Ammon's horn (tissue), 1 donor: ENCODE measurements at places on chromosomes 1 and 21.

- no peak for DNase-seq
Observed at GRCh38 chr1:204626381-204626780, 59.2 kb downstream of the LRRN2 start.

DNA sequence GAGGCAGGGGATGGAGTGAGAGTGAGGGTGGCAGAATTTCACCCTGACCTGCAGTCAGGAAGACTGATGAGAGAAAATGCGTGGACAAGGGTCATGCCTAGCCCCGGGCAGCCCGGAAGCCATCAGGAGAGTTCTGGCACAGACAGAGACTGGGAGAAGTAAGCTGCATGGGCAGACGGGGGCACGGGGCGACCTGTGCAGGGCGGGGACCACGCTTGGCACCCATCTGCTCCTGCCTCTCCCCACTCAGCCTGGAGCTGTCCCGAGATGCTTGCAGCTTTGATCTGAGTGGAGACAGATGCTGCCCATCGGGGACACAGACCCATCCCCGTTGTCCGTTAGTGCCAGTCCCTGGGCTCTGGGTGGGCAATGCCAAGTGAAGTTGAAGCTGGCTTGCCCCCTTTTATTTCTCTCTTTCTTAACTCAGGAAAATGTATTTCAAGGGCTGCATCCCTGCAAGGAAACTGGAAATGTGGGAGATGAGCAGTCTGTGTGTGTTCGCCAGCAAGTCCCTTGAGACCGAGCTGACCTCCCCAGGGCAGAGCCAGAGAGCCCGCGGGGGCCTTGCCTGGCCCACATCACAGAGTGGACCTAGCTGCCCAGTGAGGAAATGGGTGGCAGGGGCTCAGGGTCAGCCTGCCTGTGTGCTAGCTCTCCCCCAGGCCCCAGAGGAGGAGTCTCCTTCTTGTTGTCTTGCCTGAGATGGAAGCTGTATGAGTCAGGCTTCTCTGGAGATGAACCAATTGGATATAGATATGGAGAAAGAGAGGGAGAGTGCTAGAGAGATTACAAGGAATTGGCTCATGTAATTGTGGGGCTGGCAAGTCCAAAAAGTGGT is 121.3 kb upstream of the C1orf174 start:
- DNase-seq: no peak

- no peak for DNase-seq
Observed at GRCh38 chr1:113534875-113535274, 144.6 kb downstream of the MAGI3 start.

DNA sequence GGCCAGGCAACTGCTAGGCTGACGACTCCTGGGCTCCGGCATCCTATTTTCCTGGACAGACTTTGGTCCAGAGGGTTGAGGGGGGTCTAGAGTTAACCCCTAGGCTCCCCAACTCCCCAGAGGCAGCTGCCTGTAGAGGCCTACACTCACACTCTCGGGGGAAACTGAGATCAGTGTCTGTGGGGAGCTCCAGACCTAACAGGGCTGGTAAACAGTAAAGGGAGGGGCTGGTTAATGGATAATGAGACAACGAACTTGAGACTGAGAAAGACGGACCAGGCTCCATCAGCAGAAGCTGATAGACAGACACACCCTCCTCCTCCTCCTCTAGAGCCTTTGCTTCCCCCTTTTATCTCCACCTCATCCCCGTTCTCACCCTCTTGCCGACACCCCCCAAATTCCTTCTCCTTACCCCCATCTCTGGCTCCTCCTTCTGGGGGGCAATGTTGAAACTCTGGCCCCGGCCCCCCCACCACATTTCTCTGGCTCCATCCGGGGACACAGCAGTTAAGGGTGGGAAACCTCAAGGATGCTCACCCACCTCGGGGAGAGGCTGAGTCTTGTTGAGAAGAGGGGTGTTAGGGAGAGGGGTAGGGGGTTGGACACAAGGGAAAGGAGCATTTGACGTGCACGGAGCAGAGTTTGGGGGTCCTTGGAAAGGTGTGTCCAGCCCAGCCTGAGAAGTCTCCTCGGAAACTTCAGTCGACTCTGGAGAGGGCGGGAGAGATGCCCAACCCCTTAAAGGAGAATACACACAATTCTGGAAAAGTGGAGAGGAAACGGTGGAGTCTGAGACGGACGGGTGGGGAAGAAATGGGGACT is at the start of gene MTMR11:
MTMR11 (minus strand) TSS at position 710 of the 822 bp plus-strand sequence; CDS start at position 478, 232 bp downstream.
- DNase-seq: peak; percentile 40

DNA sequence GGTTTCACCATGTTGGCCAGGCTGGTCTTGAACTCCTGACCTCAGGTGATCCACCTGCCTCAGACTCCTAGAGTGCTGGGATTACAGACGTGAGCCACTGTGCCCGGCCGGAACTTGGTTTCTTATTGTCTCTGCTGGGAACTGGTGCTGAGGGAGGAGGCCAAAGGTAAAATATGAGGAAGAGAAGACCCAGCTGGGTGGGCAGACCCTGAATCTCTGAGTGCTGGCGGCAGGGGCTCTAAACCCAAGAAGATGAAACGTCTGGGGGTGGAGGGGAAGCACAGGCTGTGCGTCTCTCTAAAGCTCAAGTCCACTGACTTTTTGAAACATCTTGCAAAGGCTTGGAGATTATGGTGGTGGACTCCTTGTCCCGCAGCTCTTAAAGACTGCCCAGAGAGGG is 82.0 kb upstream of the TLR5 start:
- DNase-seq: no peak

DNA sequence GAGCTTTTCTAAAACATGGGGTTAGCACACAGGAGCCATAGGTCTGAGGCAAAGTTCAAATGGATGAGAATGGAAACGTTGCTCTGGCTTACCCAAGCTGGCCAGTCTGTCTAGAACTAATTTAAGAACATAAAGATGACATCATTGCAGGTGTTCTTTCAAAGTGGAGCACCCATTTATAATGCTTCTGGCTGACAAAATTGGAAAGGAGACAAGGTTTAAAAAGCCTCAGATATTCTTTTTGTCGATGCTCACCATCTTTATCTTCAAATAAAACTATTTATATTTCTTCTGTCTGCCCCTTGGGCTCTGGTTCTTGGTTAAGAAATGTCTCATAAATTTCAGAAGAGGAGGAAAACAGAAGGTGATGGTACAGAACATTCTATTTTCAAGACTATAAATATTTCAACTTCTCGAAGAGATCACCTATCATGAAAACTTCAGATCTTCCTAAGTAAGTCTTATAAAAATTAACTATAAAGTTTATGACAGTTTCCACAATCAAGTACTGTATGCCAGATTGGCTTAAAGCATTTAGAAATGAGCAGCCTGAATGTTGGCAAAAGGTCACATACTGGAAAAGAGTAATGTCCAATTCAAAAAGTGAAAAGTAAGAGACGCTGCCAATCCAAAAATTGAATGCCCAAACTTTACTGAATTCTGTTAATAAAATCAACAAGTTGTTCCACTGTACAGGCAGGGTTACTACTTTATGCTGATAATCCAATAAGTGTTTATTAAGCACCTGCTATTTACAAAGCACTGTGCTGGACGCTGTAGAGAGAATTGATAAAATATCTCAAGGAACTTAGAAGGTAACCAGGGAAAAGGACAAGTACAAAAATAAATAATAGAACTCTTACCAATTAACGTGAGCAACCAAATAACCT is 92.0 kb downstream of the ETS2 start:
- DNase-seq: no peak

GRCh38 chr1:75672528-75673393 is 51.7 kb upstream of the ACADM start:
- no peak for DNase-seq

DNA sequence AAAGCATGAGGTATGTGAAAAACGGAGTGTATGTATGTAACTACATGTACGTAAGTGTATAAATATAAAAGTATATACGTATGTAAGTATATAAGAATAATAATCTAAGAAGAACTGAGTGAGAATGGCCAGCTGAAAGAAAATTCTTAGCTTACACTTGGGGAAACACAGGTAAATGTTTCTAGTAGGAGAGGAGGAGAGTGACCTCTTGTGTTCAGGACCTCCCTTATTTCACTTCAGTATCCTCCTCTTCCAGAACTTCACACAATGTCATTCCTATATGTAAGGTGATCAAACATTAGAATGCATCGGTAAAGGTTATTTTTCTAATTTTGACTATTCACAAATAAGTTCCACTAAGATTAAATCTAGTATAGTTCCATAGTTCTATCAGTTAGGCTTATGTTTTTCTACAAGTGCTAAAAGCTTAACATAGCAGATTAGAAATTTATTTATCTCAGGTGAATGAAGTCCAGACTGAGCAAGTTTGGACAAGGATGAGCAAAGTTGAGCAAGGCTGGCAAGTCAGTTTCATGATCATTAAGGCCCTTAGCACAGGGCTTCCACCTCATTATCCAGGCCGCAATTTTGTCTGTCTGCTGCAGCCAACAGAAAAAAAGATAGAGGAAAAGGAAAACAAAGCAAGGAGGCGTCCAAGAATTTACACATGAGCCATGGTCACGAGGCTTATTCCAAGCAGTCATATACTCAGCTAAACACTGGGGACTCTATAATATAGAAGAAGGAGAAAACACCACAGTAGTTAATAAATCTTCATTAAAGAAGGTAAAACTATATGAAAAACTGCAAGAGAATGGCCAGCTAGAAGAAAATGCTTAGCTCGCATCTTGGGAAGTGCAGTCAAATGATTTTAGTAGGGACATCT is 7.1 kb upstream of the MROH9 start:
- DNase-seq: no peak

- DNase-seq: no peak
Observed at GRCh38 chr21:35427320-35428000, 378.4 kb upstream of the RUNX1 start.

DNA sequence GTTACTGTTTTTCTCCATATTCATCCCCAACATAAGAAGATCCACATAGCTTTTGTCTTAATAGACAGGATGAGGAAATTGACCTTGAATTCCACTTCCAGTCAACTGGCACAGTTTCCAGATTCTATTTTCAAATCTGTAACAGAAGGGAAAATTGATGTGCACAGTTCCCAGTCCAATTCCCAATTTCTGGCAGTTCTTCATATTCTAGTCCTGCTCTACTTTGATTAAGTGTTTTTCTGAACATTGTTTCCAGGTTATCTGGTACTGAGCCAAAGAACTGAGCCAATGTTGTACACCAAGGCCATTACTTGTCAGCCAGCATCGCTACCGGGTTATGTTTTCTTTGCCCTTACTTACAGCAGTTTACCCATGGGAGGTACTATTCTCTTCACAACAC is 1755.4 kb downstream of the PLA2G4A start:
- DNase-seq: no peak

GRCh38 chr1:78958711-78959110 is 47.8 kb downstream of the ADGRL4 start:
- DNase-seq: no peak

DNA sequence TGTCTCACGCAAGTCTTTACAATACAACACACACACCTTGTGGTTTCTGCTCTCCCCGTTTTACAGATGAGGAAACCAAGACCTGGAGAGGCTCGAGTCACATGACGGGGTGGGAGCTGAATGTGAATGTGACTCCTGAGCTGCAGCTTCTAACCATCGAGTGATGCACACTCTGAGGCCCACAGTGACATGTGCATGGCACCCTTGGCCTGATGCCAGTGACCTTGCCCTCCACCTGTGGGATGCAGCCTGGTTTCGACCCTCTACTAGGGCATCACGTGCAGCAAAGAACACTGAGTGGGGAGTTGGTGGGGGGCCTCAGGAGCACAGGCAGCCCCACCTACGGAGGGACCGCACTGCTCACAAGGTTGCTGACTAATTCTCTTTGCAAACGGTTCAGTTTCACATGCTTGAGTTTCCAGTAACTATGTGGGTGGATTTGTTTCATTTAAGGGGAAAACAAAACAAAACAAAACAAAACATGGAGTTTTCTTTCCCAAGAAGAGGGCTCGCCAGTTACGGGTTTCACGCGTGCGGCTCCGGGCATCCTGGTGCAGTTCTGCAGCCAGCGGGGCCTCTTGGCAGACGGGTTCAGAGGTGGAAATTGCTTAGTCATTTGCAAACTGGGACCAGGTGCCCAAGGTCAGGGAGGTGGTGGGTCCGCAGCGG is 22.9 kb downstream of the SPSB1 start:
- no peak for DNase-seq

DNA sequence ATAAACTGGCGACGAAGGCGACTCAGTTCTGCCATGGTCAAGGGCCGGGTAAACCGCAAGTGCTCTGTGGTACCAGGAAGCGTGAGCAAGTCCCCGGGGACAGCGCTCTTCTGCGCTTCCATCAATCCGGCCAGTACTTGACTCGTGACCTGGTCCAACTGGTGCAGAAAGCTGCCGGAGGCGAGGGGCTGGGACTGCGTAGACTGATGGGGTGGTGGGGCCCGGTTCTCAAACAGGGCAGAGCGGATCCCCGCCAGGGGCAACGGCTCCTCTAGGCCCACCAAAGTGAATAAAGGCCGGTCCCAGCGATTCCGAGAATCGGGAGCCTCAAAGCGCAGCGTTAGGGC is 852 bp downstream of the KTI12 start:
- DNase-seq: peak; percentile 18

DNA sequence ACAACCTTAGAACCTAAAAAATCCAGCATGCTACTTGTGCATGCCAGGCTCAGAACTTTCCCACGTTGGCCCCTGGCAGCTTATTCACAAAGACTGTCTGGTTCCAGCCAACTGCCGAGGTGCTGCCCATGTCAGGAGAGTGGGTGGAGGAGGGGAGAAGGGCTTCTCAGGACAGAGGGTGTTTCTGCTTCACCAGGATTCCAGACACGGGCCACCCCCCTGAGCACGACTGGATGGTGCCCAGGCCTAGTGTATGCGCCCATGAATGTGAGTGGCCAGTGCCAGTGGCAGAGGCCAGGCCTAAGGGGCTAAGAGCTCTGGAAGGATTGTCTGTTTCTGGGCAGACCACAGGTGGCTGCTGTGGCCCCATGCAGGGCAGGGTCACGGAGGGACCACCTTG is 148.2 kb upstream of the COL6A1 start:
- peak; percentile 63 for DNase-seq

DNA sequence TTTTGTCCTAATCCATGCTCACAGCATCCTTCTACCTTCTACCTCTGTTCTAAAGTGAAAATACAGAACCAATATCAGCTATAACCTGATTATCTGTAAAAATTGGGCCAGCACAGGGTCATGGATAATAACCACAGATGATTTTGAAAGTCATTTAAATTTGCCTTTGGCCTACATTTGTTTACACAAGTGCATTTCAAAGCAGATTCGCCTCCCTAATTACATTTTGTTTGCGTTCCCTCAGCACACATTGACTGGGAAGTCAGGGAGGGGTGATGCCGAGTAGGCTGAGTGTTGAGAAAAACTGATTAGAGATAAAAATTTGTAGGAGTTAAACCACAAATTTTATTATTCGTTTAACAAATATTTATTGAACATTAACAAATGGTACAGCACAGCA is 19.2 kb upstream of the RGS8 start:
- DNase-seq: no peak

DNA sequence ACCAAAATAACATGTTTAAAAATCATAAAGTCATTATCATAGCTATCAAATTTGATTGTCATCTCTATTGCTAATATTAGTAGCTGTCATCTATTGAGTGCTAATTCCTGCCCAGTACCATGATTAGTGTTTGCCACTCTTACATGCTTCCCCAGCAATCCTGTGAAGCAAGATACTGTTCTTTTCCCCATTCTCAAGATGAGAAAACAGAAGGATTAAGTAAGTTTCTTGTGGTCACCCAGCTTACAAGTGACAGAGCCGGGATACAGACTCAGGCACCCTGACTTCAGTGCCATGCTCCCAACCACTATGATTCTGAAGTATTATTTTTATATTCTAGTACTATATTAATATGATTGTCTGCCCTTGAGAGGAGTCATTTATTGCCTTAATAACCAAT is 36.5 kb downstream of the LRRC8C start:
- no peak for DNase-seq

GRCh38 chr1:154755858-154756730 is 114.0 kb downstream of the KCNN3 start:
- DNase-seq: no peak

GRCh38 chr21:38810034-38810825 is 4.5 kb downstream of the ETS2 start:
- DNase-seq: no peak
